ENCODE measurements at places on chromosomes 2 and 18. TPM values are rescaled to one million over a fixed set of nuclear protein-coding genes. Genes with fewer than 3 reads are reported as not detected.
A peak's percentile ranks its signal among the peaks of the same experiment; 100 is the strongest.

- no peaks in the 10 kb centered on the region for H3K27me3 ChIP-seq
- H3K36me3 ChIP-seq: no peaks in the 10 kb centered on the region
- H3K27ac ChIP-seq: no peak overlapping the region
- DNase-seq: no peak
These were observed 39.5 kb downstream of the RRM2 start for GRCh38 chr2:10161961-10162441.

DNA sequence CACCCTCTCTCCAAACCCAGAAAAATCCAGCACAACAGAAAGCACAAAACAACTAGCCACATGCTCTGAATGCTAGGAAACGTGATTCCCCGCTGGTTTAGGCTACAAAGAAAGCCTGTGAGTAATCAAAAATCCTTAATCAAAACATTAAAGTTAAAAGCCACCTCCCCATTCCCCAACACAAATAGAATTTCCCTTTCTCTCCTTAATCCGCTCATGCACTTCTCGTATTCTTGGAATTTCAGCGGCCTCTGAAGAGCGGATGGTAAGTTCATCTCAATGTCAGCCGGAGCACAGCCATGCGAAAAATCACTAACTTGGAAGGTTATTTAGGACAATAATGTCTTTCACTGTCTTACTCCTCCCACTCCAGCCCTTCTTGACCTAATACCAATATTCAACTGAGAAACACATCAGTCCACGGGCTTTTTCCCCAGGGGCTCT is 126.7 kb downstream of the OSBPL1A start:
- peak overlapping the region; percentile 87 for H3K27ac ChIP-seq
- H3K4me1 ChIP-seq: peaks cover 49% of the 10 kb centered on the region
- DNase-seq: no peak
- peak overlapping the region; percentile 84 for H3K4me3 ChIP-seq

- H3K36me3 ChIP-seq: peaks cover 6% of the 10 kb centered on the region
- H3K27ac ChIP-seq: no peak overlapping the region
- H3K27me3 ChIP-seq: no peaks in the 10 kb centered on the region
- H3K4me1 ChIP-seq: no peaks in the 10 kb centered on the region
- no peak overlapping the region for H3K4me3 ChIP-seq
These were observed 14.8 kb downstream of the PPIG start for GRCh38 chr2:169598982-169599381.

DNA sequence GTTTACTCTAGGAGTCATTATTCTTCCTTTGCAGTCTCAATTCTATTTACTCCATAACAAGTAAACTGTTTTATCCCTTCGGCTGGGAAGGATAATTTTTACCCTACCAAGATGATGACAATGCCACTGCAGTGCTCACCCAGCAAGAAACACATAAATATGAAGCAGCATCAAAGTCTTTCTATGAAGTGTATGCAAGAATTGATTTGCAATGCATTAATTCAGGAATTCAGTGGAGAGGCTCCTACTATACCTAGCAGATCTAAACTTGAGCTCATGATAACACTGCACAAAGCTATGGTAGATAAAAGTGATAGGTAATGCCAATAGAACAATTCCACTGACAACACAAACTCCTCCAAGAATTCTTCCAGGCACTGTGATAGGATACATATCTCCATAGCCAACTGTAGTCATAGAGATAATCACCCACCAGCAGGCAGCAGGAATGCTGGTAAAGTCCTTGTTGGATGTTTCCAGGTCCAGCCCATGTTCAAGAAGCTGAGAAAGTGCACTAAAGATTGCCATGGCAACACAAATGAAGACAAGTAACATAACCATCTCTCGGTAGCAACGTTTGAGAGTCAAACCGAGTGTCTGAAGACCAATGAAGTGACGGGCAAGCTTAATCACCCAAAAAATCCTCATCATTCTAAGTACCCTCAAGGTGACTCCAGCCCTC is 49.9 kb downstream of the KCNG3 start:
- DNase-seq: no peak
- H3K4me3 ChIP-seq: no peak overlapping the region
- no peaks in the 10 kb centered on the region for H3K27me3 ChIP-seq
- no peak overlapping the region for H3K27ac ChIP-seq
- no peaks in the 10 kb centered on the region for H3K4me1 ChIP-seq

GRCh38 chr18:34492652-34493051 is 217.4 kb upstream of the DTNA start:
- H3K4me3 ChIP-seq: peak overlapping the region; percentile 61
- no peaks in the 10 kb centered on the region for H3K27me3 ChIP-seq
- no peaks in the 10 kb centered on the region for H3K36me3 ChIP-seq
- H3K4me1 ChIP-seq: peaks cover 5% of the 10 kb centered on the region

DNA sequence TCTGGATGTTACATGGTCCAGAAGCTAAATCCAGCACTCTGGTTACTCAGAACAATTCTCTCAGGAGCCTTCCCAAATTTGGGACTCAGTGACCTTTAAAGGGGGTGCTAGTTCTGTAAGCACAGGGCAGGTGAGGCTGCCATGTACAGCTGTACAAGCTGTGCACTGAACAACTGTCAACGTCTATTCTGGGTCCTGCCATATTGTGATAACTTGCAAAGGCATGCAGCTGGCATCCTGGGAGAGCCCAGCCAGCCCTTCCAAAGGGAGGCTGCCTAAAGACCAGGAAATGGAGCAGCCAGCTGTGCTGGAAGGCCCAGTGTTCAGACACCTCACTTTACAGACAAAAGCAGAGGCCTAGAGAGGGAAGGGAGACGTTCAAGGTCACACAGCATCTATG is 204.8 kb downstream of the KLHL29 start:
- H3K27ac ChIP-seq: peak overlapping the region; percentile 91
- peaks cover 73% of the 10 kb centered on the region for H3K4me1 ChIP-seq
- no peak overlapping the region for H3K4me3 ChIP-seq

DNA sequence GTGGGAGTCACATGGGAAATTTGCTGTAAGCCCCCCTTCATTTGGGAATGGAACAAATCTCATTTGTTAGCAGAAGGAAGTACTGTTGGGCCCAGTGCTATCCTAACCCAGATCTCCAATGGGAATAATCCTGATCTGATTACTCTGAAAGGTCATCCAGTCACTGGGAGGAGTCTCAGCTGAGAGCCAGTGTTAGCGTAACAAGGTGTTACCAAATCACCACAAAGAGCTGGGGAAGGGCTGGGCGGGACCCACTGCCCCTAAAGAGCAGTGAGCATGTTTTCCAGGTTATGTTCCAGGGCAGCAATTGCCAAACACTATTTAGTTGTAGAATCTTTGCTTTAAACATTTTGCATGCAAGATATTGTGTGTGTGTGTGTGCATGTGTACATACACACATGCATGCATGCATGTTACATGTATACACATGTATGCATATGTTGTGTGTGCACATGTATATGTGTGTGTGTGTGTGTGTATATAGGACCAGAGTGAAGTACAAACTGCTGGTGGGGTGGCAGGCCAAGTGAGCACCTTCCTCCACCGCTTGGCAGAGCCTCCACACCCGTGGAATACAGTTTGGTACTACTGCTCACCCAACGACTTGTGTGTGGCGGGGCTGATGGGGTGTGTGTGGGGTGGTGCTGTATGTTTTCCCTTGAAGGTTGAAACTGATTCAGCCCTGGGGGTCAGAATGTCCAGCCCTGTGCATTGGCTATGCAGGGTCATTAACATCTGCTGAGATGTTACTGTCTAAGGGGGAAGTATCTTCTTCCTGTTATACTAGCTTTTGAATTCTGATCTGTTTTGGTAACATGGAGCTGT is 15.2 kb downstream of the INPP5D start:
- no peaks in the 10 kb centered on the region for H3K27me3 ChIP-seq
- peaks cover 4% of the 10 kb centered on the region for H3K4me1 ChIP-seq
- H3K27ac ChIP-seq: peak overlapping the region; percentile 65
- H3K4me3 ChIP-seq: no peak overlapping the region
- no peak for DNase-seq

DNA sequence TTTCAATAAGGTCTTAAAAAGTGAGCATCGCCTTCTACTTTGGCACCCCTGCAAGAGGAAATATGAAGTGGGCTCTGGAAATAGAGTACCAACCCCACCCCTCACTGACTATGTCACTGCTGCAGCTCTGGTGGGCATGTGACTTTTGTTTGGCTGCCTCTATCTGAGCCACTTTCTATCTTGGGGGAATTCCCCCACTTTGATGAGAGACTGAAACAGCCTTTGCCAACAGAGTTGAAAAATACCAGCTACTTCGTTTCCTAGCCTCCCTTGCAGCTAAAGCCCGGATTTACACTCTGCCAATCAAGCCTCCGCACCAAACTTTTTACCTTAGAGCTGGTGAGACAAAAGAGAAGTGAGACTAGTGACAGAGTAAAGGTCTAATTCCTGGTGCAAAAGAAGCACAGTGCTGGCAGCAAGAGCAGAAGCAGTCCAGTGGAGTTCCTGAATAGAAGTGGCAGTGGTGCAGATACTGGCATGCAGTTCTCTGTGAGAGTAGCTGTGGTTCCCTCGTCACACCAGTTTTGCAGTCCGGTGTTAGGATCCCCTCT is 12.0 kb upstream of the GALNT14 start:
- no peak overlapping the region for H3K27ac ChIP-seq
- no peak for DNase-seq
- no peak overlapping the region for H3K4me3 ChIP-seq
- H3K27me3 ChIP-seq: no peaks in the 10 kb centered on the region
- no peaks in the 10 kb centered on the region for H3K4me1 ChIP-seq

GRCh38 chr2:113797237-113797636 is 40.8 kb upstream of the SLC35F5 start:
- no peaks in the 10 kb centered on the region for H3K36me3 ChIP-seq
- no peak for DNase-seq
- H3K4me1 ChIP-seq: no peaks in the 10 kb centered on the region
- no peak overlapping the region for H3K4me3 ChIP-seq
- no peaks in the 10 kb centered on the region for H3K27me3 ChIP-seq

DNA sequence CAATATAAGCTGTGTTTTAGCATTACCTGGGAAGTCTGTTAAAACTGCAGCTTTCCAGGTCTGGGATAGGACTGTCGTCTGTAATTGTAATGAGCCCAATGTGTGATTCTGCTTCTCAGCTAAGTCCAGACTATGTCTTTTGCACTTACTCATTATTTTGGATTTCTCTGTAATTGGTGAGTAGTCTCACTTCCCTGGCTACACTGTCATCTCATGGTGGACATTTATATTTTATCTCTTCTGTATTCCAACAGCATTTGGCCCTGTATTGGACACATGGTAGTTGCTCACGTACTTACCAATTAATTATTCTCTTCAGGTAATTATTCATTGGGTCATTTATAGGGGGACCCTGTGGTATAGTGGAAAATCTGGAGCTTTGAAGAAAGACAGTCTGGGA is 28.0 kb downstream of the LHCGR start:
- no peak for DNase-seq
- H3K27me3 ChIP-seq: no peaks in the 10 kb centered on the region
- H3K4me3 ChIP-seq: no peak overlapping the region
- no peak overlapping the region for H3K27ac ChIP-seq

DNA sequence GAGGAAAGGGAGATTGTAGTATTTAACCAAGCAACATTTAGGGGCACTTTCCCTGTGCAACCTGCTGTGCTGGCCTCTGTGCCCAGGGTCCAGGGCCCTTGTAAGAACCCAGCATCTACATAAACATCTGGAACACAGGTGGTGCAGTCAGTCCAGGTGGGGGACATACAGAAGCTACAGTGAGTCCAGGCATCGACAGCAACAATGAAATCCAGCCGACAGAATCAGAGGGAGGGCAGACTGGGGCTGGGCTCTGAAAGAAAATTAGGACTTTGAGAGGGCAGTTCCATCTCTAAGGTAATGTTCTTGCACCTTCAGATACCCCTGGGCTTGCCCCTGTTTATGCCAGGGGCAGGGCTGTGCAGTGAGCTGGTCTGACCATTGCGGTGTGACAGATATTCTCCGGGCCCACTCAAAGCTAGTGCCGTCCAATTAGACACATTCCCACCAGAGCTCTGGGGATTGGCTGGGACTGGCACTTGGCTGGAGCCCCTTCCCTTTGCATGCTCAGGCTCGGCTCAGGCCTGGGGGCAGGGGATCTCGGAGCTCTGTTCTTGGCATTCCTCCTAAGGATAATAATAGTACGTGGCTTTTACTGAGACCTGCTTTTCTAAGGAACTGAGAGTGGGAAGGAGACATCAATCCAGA is 5.4 kb downstream of the LBH start:
- H3K4me1 ChIP-seq: peaks cover 23% of the 10 kb centered on the region
- DNase-seq: peak; percentile 20
- peaks cover 11% of the 10 kb centered on the region for H3K27me3 ChIP-seq
- peaks cover 17% of the 10 kb centered on the region for H3K36me3 ChIP-seq
- no peak overlapping the region for H3K4me3 ChIP-seq
- no peak overlapping the region for H3K27ac ChIP-seq

DNA sequence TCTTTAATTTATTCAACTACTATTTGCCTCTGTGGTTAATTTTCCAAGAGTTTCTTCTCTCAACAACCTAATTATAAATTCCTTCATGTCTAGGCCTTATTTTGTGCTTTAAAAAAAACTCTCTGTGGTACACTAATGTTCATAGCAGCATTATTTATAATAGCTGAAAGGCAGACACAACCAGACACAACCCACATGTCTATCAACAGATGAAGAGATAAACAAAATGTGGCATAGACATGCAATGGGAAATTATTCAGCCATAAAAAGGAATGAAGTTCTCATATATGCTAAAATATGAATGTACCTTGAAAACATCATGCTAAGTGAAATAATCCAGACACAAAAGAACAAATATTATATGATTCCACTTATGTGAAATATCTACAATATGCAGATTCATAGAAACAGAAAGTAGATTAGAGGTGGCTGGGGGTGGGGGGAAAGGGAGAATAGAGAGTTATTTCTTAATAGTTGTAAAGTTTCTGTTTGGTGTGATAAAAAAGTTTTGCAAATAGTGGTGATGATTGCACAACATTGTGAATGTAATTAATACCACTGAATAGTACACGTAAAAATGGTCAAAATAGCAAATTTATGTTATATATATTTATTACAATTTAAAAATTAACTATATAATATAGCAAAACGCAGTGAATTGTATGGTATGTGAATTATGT is 28.1 kb upstream of the RASGRP3 start:
- H3K27ac ChIP-seq: no peak overlapping the region
- peaks cover 4% of the 10 kb centered on the region for H3K36me3 ChIP-seq
- H3K27me3 ChIP-seq: no peaks in the 10 kb centered on the region
- DNase-seq: no peak

GRCh38 chr2:192137451-192137850 is 57.3 kb downstream of the TMEFF2 start:
- no peaks in the 10 kb centered on the region for H3K4me1 ChIP-seq
- no peak overlapping the region for H3K4me3 ChIP-seq
- no peaks in the 10 kb centered on the region for H3K27me3 ChIP-seq
- DNase-seq: no peak
- H3K36me3 ChIP-seq: no peaks in the 10 kb centered on the region
- no peak overlapping the region for H3K27ac ChIP-seq

DNA sequence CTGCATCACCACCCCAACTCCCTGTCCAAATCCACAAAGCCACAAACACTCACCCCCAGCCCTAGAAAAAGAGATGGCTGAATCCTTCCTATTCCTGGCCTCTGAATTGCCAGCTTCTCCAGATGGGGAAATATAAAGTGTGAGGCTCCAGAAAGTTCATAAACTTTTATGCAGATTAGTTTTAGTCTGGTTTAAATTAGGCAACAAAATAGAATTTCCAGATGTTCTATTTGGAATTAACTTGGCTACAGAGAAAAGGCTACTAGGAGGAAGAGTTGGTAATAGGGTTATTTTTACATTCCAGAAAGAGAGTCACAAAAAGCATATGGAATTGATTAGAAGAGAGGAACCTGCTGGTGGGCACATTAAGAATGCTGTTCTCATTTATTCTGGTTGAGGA is 56.0 kb downstream of the EN1 start:
- H3K4me1 ChIP-seq: no peaks in the 10 kb centered on the region
- H3K27me3 ChIP-seq: peaks cover 4% of the 10 kb centered on the region
- no peak for DNase-seq
- no peaks in the 10 kb centered on the region for H3K36me3 ChIP-seq
- H3K4me3 ChIP-seq: no peak overlapping the region
- H3K27ac ChIP-seq: no peak overlapping the region

The MAPRE2 gene
- 51.6 TPM for total RNA-seq

The POTEC gene
- total RNA-seq: not detected

The IL1F10 gene
- total RNA-seq: not detected

The SLC38A11 gene
- 7.2 TPM for total RNA-seq

The TMEM182 gene
- 1.0 TPM for total RNA-seq

The SH2D6 gene
- total RNA-seq: not detected

Data from stomach (tissue), 19 donors.